ENCODE measurements at places on chromosomes 1 and 21. TPM values are rescaled to one million over a fixed set of nuclear protein-coding genes. Genes with fewer than 3 reads are reported as not detected.
A peak's percentile ranks its signal among the peaks of the same experiment; 100 is the strongest.

Gene YBX1
- 733 TPM for total RNA-seq

Gene MT1HL1
- not detected for total RNA-seq

Gene AGRN
- total RNA-seq: 12.4 TPM

Gene ARHGEF16
- not detected for total RNA-seq

Gene FCRL2
- not detected for total RNA-seq

Gene F13B
- total RNA-seq: not detected

Gene LRRIQ3
- total RNA-seq: 0.37 TPM

Gene VANGL1
- 14.1 TPM for total RNA-seq

Gene C1orf167
- not detected for total RNA-seq

Gene REN
- not detected for total RNA-seq

Gene GNG4
- not detected for total RNA-seq

Gene TNNI3K
- not detected for total RNA-seq

DNA sequence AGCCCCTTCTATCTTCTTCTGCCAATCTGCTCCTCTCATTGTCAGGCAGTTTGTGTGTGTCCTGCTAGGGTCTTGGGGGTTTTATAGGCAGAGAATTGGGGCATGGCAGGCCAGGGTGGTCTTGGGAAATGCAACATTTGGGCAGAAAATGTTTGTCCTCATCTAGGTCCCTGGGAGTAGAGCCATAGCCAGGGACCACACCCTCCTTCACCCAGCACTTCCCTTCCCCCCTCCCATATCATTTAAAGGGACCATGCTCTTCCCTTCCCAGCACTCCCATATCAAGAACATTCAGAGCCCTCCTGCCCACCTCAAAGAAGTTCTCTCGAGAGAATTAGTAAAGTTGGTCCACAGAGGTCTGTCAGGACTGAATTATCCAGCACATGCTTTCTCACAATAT lies 41.7 kb downstream of the ZNF697 start:
- no peak overlapping the region for H3K27ac ChIP-seq
- H3K4me3 ChIP-seq: no peak overlapping the region
- H3K4me1 ChIP-seq: no peaks in the 10 kb centered on the region

DNA sequence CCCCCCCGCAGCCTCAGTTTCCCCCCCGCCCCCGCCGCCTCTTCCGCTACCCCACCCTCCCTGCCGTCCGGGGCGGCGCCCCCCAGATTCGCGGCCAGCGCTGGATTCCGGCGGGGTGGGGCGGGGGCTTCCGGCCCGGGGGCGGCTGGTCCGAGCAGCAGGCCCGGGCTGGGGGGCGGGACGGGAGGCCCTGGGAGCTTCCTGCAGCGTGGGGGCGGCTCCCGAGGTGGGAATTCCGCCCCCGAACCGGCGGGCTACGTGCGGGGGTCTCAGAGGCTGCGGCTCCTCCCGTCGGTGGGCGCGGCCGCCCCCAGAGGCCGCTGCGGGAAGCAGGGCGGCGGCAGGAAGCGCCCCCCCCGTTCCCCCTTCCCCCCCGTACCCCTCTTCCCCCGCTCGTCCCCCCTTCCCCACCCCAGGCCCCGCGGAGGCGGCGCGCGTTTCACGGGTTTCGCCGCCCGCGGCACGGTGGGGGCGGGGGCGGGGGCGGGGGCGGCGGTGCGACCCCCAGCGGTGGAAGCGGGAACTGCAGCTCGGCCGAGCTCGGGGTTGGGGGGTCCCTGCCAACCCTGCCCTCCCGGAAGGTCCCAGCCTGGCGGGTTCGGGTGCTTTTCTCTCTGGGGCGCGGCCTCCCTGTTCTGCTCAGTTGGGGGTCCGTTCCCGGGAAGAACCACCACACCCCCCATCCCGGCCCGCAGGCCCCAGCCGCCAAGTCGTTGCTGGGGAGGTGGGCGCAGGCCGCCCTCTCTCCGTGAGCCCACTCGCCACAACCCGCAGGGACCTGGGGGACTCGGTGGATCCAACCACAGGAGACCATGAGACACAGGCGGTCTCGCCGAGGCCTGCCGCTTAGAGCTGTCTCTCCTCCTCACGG lies 76.3 kb downstream of the MORN1 start:
- H3K27me3 ChIP-seq: no peaks in the 10 kb centered on the region
- H3K4me3 ChIP-seq: peak overlapping the region; percentile 53
- no peaks in the 10 kb centered on the region for H3K36me3 ChIP-seq
- peak overlapping the region; percentile 52 for H3K27ac ChIP-seq

DNA sequence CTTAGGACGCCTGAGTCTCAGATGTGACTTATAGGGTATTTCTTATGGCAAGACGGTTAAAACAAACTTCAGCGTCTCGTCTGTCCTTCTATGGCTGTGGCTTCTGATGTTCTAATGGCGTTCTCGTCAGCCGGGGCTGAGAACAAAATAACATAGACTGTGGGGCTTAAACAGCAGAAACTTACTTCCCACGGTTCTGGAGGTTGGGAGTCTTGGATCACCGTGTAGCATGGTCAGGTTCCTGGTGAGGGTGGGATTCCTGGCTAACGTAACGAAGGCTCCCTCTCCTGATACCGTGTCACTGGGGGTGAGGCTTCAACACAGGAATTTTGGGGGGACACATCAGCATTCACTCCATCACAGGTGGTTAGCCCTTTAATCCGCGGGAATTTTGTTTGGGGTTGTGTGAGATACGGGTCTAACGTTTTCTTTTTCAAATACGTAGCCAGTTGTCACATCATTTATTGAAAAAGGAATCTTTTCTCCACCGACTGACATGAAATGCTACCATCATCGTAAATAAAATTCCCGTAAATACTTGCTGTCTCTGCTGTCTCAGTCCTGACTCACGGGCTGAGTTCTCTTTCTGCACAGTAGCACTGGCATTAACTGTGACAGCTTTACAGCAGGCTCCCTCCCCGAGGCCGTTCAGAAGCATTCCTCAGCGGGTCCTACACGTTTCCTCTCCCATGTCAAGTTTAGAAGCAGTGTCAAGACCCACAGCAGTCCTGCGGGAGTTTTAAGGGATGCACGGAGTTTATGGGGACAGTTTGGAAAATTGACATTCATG lies 8.1 kb upstream of the POFUT2 start:
- H3K36me3 ChIP-seq: no peaks in the 10 kb centered on the region
- H3K27me3 ChIP-seq: peaks cover 3% of the 10 kb centered on the region
- peaks cover 13% of the 10 kb centered on the region for H3K4me1 ChIP-seq
- H3K27ac ChIP-seq: no peak overlapping the region
- no peak for DNase-seq
- H3K4me3 ChIP-seq: no peak overlapping the region

DNA sequence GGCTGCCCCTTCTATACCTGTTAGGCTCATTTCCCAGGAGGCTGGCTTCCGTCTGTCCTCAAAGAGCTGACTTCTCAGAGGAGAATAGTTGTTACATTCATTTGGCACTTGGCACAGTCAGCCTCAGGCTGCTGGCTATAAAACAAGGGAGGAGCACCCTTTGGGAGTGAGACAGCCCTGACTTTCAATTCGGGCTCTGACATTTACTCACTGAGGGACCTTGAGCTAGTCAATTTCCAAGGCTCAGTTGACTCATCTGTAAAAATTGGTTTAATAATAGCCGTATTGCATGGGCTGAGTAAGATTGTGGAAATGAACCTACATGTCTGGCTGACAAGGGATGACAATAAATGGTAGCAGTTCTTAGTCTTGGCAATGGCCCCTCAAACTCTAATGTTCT lies 13.7 kb downstream of the ALX3 start:
- peaks cover 36% of the 10 kb centered on the region for H3K36me3 ChIP-seq
- no peak for DNase-seq
- no peaks in the 10 kb centered on the region for H3K27me3 ChIP-seq
- H3K4me3 ChIP-seq: no peak overlapping the region
- peaks cover 7% of the 10 kb centered on the region for H3K4me1 ChIP-seq

DNA sequence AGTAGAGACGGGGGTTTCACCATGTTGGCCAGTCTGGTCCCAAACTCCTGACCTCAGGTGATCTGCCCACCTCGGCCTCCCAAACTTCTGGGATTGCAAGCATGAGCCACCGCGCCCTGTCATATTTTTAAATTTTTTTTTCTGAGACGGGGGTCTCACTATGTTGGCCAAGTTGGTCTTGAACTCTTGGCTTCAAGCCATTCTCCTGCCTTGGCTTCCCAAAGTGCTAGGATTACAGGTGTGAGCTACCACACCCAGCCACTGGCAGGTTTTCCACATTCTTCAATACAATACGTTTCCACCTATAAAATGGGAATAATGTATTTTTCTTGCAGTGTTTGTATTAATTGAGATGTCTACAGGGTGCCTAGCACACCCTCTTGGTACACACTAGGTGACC lies 3.4 kb upstream of the LEFTY1 start:
- no peaks in the 10 kb centered on the region for H3K36me3 ChIP-seq
- no peak overlapping the region for H3K4me3 ChIP-seq
- H3K27ac ChIP-seq: no peak overlapping the region
- peaks cover 13% of the 10 kb centered on the region for H3K27me3 ChIP-seq
- peaks cover 16% of the 10 kb centered on the region for H3K4me1 ChIP-seq

DNA sequence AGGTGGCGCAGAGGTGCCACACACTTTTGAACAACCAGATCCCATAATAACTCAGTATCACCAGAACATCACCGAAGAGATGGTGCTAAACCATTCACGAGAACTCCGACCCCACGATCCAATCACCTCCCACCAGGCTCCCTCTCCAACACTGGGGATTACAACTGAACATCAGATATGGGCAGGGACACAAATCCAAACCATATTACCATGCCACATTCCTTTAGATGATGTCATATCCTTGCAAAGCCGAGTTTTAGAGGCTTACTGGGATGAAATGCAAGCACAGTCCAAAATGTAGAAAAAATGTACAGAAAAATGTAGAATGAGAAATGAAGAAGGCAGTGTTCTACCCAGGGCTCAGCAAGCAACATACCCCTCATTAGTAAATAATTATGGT lies 64.7 kb downstream of the SGIP1 start:
- peaks cover 7% of the 10 kb centered on the region for H3K27me3 ChIP-seq
- no peak overlapping the region for H3K4me3 ChIP-seq
- no peak overlapping the region for H3K27ac ChIP-seq
- no peak for DNase-seq
- no peaks in the 10 kb centered on the region for H3K36me3 ChIP-seq

DNA sequence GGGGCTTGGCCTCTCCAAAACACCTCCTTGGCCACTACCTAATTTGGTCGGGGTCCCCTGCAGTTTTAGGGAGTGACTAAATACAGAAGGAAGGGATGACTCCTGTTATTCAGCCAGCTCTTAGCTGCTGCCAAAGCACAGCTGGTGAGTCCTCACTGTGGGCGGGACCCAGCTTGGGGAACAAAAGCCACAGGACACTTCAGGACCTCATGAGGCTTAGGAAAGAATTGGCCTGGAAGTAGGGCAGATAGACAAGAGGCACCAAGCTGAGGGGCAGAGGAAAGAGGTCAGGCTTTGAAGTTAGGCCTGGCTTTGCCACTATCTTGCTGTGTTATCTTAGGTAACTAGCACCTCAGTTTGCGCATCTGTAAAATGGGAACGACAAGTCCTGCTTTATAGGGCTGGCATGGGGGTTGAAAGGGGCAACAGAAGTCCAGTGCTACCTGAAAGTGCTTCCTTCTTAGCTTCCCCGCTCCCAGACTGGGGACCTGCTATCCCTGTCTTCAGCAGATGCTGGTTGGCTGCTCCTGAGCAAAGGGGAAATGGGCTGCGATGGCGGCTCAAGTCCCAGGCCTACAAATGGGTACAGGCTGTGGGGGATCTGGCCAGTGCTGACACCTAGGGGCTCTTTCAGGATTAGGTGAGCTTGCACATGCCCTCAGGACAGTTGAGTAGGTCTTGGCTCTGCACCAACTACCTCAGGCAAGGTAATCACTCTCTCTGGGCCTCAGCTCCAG lies 15.7 kb downstream of the IFI6 start:
- no peaks in the 10 kb centered on the region for H3K27me3 ChIP-seq
- no peak for DNase-seq
- no peak overlapping the region for H3K4me3 ChIP-seq
- H3K27ac ChIP-seq: no peak overlapping the region
- peaks cover 29% of the 10 kb centered on the region for H3K4me1 ChIP-seq

Measured in activated CD8-positive, alpha-beta T cell treated with anti-CD3 and anti-CD28 coated beads, Interleukin-2, amount 10 ng/mL, durations not matched to agents 7 days and 5 days (primary cell).